Endodermal cell (in vitro differentiated cells): ENCODE measurements at places on chromosomes 4 and X. TPM values are rescaled to one million over a fixed set of nuclear protein-coding genes. Genes with fewer than 3 reads are reported as not detected.

CCDC158 gene
- not detected in 2 replicates for total RNA-seq

DNA sequence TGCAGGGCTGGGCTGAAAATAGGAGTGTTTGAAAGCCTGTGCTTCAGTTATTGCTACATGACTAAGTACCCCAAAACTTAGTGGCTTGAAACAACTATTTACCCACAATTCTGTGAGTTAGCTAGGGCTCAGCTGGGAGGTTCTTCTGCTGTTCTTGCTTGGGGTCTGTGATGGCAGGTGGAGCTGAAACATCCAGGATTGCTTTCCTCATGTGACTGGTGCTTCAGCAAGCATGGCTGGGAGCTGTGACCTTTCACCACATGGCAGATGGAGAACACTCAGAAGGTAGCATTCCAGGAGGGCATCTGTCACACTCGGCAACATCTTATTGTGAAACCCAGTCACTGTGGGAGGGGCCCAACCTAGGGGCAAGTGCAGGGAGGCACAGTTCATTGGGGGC lies 57.0 kb upstream of the TBC1D14 start:
- DNase-seq = no peak

DNA sequence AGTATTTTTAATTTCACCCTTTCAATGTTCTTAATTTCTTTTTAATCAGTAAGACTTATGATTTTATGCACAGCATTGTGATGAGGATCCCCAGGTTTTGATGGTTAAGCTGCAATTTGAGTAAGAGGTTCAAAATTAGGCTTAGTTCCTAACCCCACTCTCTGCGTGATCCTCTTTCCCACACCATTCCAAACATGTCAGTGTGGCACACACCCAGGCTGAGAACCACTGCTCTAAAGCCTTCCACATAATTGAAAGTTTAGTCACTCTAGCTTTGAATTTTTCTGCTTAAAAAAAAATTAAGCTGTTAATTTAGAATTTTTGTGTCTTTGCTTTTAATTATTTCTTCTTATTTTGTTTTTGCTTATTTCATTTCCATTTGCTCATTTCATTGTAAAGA lies 68.8 kb upstream of the SLC7A11 start:
- DNase-seq = no peak

GRCh38 chr4:105835177-105835576 lies 60.1 kb upstream of the NPNT start:
- no peak for DNase-seq

DNA sequence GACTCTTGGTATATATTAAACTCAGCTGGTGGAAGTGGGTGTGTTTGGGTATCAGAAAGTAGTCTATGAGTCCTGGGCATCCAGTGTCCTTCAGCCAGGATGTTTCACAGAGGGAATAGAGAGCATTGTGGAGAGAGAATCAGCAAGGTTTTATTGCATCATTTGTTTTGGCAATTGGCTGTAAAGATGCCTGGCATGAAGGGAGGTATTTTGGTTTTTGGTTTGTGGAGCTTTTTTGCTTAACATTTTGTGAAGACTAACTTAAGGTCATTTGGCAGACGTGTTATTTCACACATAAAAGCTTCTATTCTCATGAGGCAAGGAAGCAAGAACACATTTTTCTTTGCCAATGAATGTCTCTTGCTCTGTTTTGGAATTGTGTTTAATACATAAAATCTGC lies 71.1 kb downstream of the DCLK2 start:
- DNase-seq = no peak
